Fibroblast of gingiva (primary cell): ENCODE measurements at places on chromosomes 11 and 22.

- peak; percentile 65 for DNase-seq
Observed at GRCh38 chr22:41181349-41182241, 23.5 kb upstream of the L3MBTL2 start.

GRCh38 chr22:47193606-47194329 lies 431.3 kb downstream of the TBC1D22A start:
- DNase-seq, result no peak

- DNase-seq, result no peak
Observed at GRCh38 chr11:14266622-14267021, 92.4 kb downstream of the RRAS2 start.

DNA sequence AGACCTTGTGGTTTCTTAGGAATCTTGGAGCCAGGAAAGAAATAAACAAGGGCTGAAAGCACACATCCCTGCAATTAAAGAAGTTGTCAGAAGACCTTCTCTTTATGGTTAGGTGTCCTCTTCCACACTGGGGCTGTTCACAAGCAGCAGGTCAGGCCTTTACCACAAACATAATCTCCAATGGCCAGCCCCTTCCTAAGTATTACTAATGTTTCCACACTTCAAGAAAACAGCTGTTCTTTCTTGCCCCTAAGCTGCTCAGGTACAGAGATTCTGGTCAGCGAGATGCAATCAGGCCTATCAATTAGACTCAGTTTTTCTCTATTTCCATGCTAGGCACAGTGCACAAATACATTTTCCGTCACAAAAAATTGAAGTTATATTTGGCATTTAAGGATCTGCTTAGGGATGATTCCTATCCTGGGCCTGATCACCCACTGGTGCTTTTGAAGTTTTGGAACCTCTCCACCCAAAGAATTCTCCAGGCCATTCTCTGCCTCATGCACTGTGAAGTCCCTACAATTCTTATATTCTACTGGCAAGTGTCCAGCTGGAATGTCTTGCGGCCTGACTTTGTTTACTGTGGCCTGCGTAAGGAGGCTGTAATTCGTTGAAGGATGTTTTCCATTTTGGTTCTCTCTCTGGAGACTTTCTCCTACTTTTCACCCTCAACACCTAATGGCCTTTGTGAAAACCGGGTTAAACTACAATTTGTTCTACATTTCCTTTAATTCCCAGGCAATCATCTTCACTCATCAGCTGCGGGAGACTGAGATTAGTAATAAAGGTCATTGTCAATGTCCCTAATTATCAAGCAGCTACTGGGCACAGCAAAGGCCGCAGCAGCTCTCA lies 5.1 kb downstream of the PRAME start:
- DNase-seq, result no peak

DNA sequence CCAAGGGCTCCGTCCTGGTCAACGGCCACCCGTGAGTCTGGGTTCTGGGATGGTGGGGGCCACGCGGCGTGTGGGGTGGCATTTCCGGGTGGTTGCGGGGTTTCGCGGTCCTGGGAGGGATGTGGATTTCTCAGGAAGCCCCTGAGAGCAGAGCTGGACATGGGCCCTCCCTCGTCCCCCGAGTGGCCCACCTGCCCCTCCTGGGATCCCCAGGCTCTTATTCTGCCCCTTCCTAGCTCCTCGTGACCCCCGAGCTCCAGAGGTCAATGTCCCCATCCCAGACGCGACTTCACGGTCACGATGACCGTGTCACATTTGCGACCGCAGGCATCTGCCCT lies 4.4 kb downstream of the MUC5AC start:
- DNase-seq, result no peak

GRCh38 chr11:121672630-121673487 lies 220.1 kb upstream of the SORL1-AS1 start:
- peak; percentile 54 for DNase-seq

- peak; percentile 86 for DNase-seq
Observed at GRCh38 chr11:86041975-86042378, 26.9 kb downstream of the PICALM start.

- no peak for DNase-seq
Observed at GRCh38 chr11:106507645-106508306, 430.3 kb downstream of the AASDHPPT start.

DNA sequence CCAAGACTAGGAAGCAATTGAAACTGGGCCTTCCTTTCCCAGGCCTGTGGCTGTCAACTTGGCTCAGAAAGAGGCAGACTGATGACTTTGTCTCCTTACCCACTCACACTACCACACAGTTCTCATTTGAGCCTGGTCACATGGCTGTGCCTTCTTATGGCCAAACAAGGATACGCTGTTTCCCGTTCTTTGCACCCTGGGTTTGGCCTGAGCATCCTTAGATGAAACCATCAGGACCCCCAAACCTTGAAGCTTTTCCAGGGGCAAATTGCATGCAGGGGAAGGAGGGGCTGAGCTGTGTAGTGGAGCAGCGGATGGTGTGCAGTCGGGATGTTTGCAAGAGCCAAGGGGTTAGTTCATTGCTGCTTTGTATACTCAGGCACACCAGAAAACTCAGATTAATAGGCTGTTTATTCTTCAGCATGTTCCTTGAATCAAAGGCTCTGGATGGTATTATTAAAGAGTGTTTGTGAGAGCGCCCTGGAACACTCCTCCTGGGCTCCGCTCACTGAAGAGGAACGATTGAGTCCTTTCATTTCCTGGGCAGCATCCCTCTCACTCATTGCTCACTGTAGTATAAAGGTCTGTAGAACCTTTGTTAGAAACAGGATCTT lies 69.8 kb downstream of the ARFGAP2 start:
- DNase-seq, result no peak

GRCh38 chr11:69429716-69430491 lies 51.6 kb upstream of the LINC01488 start:
- DNase-seq, result no peak

- DNase-seq, result peak; percentile 42
Observed at GRCh38 chr22:23113067-23113846, 28.5 kb downstream of the RSPH14 start.

- DNase-seq, result no peak
Observed at GRCh38 chr11:60790726-60791125, 5.6 kb downstream of the MS4A10 start.

DNA sequence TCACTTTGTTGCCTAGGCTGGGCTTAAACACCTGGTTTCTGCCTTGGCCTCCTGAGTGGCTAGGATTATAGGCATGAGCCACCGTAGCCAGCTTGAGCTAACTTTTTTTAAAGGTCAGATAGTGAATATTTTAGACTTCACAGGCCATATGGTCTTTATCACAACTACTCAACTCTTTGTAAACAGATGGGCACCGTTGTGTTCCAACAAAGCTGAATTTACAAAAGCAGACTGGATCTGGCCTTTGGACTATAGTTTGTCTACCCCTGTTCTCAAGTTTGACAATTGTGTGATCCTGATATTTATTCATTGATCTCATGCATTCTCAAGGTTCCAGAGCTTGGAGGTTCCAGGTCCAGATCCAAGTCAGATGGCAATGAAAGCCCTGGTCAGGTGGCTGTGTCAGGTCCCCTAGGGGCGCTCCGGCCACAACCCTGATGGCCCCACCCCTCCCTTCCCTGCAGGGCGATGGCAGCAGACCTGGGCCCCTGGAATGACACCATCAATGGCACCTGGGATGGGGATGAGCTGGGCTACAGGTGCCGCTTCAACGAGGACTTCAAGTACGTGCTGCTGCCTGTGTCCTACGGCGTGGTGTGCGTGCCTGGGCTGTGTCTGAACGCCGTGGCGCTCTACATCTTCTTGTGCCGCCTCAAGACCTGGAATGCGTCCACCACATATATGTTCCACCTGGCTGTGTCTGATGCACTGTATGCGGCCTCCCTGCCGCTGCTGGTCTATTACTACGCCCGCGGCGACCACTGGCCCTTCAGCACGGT lies 15.8 kb downstream of the P2RY2 start:
- DNase-seq, result no peak

GRCh38 chr11:64185175-64185692 lies 737 bp upstream of the STIP1 start:
- peak; percentile 85 for DNase-seq

DNA sequence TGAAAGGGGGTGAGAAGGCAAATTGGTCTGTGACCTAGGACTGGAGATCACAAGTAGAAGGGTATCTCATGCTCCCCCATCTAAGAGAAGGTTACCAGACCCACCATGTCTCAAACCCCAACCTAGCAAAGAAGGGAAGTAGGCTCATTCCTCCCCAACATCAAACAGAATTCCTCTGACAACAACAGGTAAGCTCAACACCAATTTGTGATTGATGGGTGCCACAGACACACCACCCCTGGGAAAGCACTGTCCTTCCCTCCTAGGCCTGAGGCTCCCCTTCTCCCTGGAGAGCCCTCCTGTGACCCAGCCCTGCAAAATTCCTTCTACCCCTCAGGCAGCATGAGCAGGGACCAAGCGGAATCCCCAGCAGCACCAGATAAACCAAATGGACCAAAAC lies 154.3 kb downstream of the BUD13 start:
- no peak for DNase-seq

DNA sequence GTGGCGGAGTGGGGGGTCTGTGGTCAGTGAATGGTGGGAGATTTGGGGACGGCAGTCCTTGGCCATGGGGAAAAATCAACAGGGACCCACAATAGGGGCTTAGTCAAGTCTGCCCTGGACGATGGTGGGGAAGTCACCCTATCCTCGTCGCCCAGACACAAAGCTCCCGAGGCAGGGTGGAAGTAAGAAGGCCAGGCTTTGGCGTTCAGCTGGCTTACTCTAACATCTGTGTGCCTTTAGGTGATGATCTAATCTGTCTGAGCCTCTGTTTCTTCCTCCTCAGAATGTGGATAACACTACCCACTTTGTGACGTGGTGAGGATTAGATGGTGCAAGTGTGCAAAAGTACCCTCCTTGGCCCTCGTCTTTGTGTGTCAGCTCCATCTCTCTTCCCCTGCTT lies 192.2 kb downstream of the ST3GAL4 start:
- DNase-seq, result no peak

DNA sequence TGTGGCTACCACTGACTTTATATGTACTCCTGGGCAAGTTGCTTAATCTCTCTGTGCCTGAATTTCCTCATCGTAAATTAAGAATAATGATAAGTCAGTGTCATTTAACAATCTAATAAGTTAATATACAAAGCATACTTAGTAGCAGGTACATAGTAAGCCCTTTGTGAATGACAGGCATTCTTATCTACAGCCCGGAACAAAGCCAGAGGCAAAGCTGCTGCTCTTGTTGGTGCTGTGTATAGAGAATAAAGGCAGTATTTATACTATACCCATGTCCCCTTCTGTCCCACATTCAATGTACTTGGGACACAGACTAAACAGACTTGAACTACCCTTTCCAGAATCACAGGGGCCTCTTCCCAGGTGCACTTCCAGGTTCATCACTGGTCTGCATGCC lies 229.7 kb upstream of the NCAM1 start:
- no peak for DNase-seq

DNA sequence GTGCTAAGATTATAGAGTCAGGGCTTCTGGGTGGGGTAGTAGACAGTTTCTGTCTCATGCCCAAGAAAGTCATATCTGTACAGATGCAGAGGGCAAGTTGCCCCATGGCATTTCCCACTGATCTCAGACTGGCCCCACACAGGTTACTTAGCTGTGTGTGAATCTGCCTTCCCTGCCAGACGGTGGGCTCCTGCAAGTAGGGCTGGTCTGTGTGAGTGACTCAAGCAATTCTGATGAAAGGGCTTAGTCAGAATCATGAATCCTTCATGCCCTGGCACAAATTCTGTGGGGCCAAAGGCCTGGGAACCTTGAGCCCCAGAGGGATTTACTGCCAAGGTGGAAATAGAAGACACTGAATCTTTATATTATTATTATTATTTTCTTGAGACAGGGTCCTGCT lies 30.4 kb downstream of the USH1C start:
- DNase-seq, result no peak

GRCh38 chr11:15557457-15558230 lies 442.9 kb downstream of the INSC start:
- no peak for DNase-seq

DNA sequence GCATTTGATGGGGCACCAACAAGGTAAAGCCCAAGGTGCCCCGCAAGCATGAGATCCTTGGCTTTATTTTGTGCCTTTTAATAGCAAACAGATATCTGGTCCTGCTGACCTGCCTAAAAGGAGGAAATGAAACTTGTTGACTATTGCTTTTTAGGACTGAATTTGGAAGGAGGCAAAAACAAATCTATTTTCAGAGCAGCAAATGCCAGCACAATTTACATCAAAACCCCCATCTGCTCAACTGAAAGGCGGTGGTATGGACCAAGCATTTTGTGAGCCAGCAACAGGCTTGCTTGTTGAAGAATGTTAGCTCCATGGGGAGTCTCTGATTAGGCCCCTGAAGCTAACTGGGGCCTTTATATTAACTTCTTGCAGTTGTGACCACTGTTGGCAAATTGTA lies 192.6 kb upstream of the E2F8 start:
- no peak for DNase-seq

- no peak for DNase-seq
Observed at GRCh38 chr11:21567645-21568290, 625.1 kb upstream of the ANO5 start.

DNA sequence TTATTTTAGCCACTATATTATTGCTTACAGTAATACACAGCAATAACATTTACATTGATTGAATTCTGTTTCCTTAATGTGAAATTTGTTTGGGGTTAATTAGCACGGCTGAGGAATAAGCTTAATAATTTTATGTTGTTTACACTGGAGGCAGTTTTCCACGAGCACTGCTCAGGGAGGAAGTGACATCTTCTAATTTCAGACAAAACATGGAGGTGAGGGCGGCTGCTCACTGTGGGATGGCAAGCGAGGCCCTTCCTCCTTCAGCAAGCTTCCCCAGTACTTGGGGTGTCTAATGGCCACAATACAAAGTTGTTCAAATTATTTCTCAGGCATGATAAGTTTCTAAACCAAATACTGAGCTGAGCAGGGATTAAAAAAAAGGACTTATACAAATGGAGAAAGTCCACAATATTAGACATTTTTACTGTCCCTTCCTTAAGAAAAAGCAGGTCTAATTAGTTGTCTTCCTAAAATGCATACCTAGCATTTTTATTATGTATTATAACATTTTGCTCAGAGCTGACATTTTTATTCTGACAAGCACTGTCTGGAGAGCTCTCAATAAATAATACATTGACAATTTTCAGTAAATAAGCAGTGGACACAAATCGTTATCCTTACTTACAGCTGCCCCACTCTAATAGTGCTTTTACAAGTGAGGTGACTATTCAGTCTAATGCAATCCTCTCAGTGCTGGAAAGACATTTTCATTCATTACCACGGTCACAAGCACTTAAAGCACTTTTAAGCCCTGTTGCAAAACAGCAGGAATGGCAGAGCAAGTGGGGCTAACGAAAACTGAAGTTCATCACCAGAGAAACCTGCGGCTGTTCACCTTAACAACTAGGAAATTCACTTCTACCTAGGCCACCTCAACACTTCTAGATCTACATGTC lies 56.2 kb downstream of the SOX6 start:
- no peak for DNase-seq

GRCh38 chr11:36218283-36218921 lies 70.8 kb downstream of the COMMD9 start:
- no peak for DNase-seq

DNA sequence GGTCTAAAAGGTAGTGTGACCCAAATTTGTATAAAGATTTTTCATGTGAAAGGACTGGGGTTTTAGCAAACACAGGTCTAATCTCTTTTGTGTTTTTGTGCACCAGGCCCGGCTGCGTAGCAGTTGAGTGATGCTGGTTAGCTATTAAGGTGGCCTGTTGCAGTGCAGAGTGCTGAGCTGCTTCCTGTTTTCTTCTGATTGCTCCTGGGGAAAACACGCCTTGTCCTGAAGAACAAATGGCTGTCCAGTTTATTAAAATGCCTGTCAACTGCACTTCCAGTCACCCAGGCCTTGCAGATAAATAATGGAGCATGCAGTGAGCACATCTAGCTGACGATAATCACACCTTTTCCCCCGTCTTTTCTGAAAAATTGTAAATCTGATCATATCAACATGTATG lies 1.8 kb downstream of the SRSF8 start:
- peak; percentile 92 for DNase-seq

GRCh38 chr11:26297189-26297975 lies 34.5 kb upstream of the ANO3 start:
- peak; percentile 82 for DNase-seq
